ENCODE measurements at places on chromosomes 12 and 14. TPM values are rescaled to one million over a fixed set of nuclear protein-coding genes. Genes with fewer than 3 reads are reported as not detected.

Gene TIGAR
- total RNA-seq: 10.4 TPM

Gene LRCOL1
- not detected for total RNA-seq

Gene SIRT4
- 2.0 TPM for total RNA-seq

Gene PPM1H
- total RNA-seq: 2.9 TPM

Gene FZD10
- total RNA-seq: not detected

Gene HOXC4
- 1.2 TPM for total RNA-seq

Gene MYBPC1
- not detected for total RNA-seq

Gene AICDA
- not detected for total RNA-seq

All from smooth muscle cell of the pulmonary artery (primary cell).